Spinal cord (tissue), 10 donors: ENCODE measurements at places on chromosomes 4 and X. TPM values are rescaled to one million over a fixed set of nuclear protein-coding genes. Genes with fewer than 3 reads are reported as not detected.

GRCh38 chr4:56147371-56147770 lies 198.6 kb downstream of the CEP135 start:
- no peak for DNase-seq
- H3K27me3 ChIP-seq: no peaks in the 10 kb centered on the region
- H3K4me1 ChIP-seq: no peaks in the 10 kb centered on the region
- no peaks in the 10 kb centered on the region for H3K36me3 ChIP-seq
- no peak overlapping the region for H3K27ac ChIP-seq
- no peak overlapping the region for H3K4me3 ChIP-seq

- H3K27ac ChIP-seq: no peak overlapping the region
- no peak for DNase-seq
- H3K27me3 ChIP-seq: no peaks in the 10 kb centered on the region
- no peaks in the 10 kb centered on the region for H3K4me1 ChIP-seq
- H3K36me3 ChIP-seq: no peaks in the 10 kb centered on the region
Measured at GRCh38 chr4:129246910-129247461, 151.0 kb downstream of the C4orf33 start.

DNA sequence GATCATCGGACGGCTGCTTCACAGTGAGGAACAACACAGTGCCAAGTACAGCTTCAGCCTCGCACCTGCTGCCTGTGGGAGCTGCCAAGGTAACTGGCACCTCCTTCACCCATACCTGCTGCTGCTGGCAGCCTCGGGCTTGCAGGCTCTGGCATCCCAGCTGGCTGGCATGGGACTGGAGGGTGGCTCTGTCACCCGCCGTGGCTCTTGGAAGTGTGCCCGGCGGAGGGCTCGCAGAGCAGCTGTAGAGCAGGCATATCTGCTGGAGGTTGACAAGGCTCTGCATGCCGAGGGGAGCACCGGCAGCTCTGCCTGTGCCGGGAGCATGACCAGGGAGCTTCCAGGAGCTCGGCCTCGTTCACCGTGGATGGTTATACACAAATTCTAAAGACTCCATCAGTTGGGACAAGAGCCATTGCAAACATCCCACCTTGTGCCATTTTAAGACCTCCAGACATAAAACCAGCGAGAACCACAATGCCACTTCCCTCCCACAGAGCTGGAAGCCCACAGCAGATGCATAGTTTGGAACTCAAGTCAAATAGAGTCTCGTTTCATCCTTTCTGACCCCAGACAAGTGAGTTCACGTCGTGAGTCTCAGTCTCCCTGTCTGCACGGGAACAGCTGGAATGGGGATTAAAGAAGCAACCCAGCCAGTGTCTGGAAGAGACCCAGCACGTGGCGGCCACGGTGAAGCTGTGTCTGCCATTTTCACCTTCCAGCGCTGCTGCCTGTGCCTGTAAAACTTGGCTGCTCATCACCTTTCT lies 84.3 kb upstream of the PSAPL1 start:
- H3K27me3 ChIP-seq: peaks cover 19% of the 10 kb centered on the region
- no peak for DNase-seq
- no peak overlapping the region for H3K27ac ChIP-seq
- H3K4me3 ChIP-seq: no peak overlapping the region

Gene ARHGAP24
- total RNA-seq: 32.5 TPM

Gene ZFP42
- 0.55 TPM for total RNA-seq

Gene SSX3
- total RNA-seq: not detected

Gene STEEP1
- total RNA-seq: 39.8 TPM

Gene MAGED4B
- 66.7 TPM for total RNA-seq
